ENCODE measurements at places on chromosomes 6 and 20. TPM values are rescaled to one million over a fixed set of nuclear protein-coding genes. Genes with fewer than 3 reads are reported as not detected.

AGER gene
- 4.6 TPM for polyA plus RNA-seq

DNA sequence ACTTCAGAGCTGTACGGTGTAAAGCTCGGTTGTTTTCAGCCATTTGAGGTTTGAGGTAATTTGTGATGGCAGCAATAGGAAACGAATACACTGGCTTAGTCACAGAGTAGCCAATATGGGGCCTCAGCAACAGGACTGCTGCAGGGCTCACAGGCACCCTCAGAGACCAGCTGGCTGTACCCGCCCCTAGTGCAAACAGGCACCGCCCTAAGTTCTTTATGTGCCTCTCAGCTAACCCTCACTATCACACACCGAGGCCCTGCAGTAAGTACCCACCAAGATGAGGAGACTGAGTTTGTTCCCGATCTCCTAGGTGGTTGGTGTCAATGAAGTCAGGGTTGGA lies 11.2 kb upstream of the SERPINB9 start:
- no peak overlapping the region for H3K4me3 ChIP-seq
- no peak overlapping the region for H3K27ac ChIP-seq
- no peaks in the 10 kb centered on the region for H3K27me3 ChIP-seq
- no peak for DNase-seq
- H3K36me3 ChIP-seq = no peaks in the 10 kb centered on the region

GRCh38 chr6:92559611-92560010 lies 859.7 kb downstream of the EPHA7 start:
- H3K4me3 ChIP-seq = no peak overlapping the region
- no peaks in the 10 kb centered on the region for H3K36me3 ChIP-seq
- peak; percentile 32 for DNase-seq
- H3K4me1 ChIP-seq = peaks cover 3% of the 10 kb centered on the region
- no peaks in the 10 kb centered on the region for H3K27me3 ChIP-seq

BPIFB2 gene
- not detected for polyA plus RNA-seq

KHDRBS2 gene
- not detected for polyA plus RNA-seq

GRCh38 chr6:154977588-154977987 lies 17.5 kb upstream of the TIAM2 start:
- no peak overlapping the region for H3K4me3 ChIP-seq
- no peaks in the 10 kb centered on the region for H3K36me3 ChIP-seq
- H3K27ac ChIP-seq = no peak overlapping the region
- H3K27me3 ChIP-seq = no peaks in the 10 kb centered on the region

GRCh38 chr6:15952231-15953151 lies 176.4 kb upstream of the MYLIP start:
- H3K4me1 ChIP-seq = peaks cover 32% of the 10 kb centered on the region
- H3K27me3 ChIP-seq = no peaks in the 10 kb centered on the region
- H3K27ac ChIP-seq = peak overlapping the region; percentile 39
- no peak overlapping the region for H3K4me3 ChIP-seq
- DNase-seq = peak; percentile 12

RSPH9 gene
- 0.21 TPM for polyA plus RNA-seq

NMBR gene
- polyA plus RNA-seq = 0.08 TPM

DNA sequence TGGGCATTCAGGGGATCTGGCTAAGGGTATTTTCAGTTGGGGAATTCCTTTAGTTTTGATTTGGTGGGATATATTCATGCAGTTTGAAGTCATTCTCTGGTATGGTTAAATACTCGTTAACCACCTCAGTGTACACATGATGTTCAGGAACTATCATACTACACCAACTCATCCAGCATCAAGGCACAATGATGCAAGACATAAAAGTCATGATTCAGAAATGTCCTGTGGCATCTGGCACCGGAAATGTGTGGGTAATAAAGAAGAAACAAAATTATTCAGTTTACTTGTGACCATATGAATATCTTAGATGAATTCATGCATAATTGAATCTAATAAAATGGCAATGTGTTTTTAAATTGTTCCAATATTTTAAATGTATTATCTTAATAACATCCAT lies 129.0 kb upstream of the BMP5 start:
- H3K4me1 ChIP-seq = no peaks in the 10 kb centered on the region
- no peak for DNase-seq
- H3K36me3 ChIP-seq = no peaks in the 10 kb centered on the region
- no peak overlapping the region for H3K4me3 ChIP-seq

DNA sequence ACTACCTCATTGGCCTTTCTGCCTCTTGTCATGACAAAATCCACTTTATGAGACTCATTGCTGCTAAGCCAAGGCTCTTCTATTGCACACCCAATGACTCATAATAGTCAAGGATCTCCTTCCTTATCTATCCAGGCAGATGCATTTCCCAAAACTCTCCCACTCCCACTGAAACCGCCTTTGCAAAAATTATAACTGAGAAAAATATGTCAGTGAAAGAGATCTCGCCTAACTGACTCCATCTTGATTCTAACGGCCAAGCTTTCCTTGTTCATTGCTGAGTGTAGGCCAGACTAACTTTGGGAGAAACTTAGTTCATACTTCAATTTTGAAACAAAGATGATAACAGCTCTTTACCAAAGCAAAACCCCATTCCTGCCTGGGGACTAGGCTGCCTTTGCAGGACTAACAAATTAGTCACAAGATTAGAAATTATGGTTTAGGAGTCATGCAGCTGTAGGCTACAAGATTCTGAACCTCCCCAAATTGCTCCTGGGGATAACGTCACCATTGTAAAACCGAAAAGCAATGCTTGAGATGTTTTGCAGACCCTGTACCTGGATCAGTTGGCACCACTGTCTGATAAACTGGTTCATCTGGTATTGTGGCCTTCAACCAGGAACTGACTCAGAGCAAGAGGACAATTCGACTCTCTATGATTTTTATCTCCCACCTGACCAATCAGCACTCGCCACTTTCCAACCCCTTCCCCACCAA lies 47.1 kb downstream of the HAO1 start:
- H3K4me3 ChIP-seq = no peak overlapping the region
- H3K36me3 ChIP-seq = no peaks in the 10 kb centered on the region
- H3K27ac ChIP-seq = no peak overlapping the region
- H3K27me3 ChIP-seq = no peaks in the 10 kb centered on the region
- H3K4me1 ChIP-seq = no peaks in the 10 kb centered on the region

DNA sequence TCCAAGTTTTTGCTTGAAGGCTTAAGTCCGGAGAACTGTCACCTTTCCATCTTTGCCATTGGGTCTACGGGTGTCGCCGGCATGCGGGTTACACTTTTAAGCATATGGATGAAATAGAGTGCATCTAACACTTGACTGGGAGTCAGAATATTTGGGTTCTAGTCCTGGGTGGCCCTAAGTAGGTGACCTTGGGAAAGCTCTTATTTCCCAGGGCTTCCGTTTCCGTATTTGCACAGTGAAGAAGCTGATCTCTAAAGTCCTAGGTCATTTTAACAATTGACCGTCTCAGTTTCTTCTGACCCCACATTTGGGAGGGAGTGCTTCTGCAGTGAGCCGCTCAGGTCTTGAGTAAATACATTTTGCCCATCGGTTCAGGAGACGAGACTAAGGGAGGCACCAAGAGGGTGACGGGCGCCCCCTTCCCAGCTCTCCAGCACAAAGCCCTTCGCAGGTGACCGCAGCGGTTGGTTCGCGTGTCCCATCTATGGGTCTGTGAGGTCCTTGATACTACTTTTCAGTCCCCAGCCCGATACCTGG lies 651 bp upstream of the BLTP3A start:
- H3K27ac ChIP-seq = peak overlapping the region; percentile 30
- no peak for DNase-seq
- no peaks in the 10 kb centered on the region for H3K36me3 ChIP-seq
- H3K4me1 ChIP-seq = peaks cover 21% of the 10 kb centered on the region

GPSM3 gene
- polyA plus RNA-seq = 19.5 TPM

- no peaks in the 10 kb centered on the region for H3K27me3 ChIP-seq
- DNase-seq = peak; percentile 52
- no peaks in the 10 kb centered on the region for H3K36me3 ChIP-seq
- peak overlapping the region; percentile 99 for H3K27ac ChIP-seq
- H3K4me3 ChIP-seq = peak overlapping the region; percentile 22
Measured at GRCh38 chr6:121439475-121439874, 4.0 kb downstream of the GJA1 start.

SLC12A5 gene
- polyA plus RNA-seq = 2.3 TPM

GRCh38 chr6:14193524-14193923 lies 76.0 kb downstream of the CD83 start:
- DNase-seq = no peak
- no peak overlapping the region for H3K4me3 ChIP-seq
- no peaks in the 10 kb centered on the region for H3K27me3 ChIP-seq
- H3K27ac ChIP-seq = no peak overlapping the region
- no peaks in the 10 kb centered on the region for H3K36me3 ChIP-seq

- no peaks in the 10 kb centered on the region for H3K36me3 ChIP-seq
- DNase-seq = peak; percentile 75
- H3K4me1 ChIP-seq = peaks cover 19% of the 10 kb centered on the region
- H3K27me3 ChIP-seq = peaks cover 2% of the 10 kb centered on the region
Measured at GRCh38 chr20:19699180-19699971, 58.7 kb upstream of the RIN2 start.

PHACTR2 gene
- 16.3 TPM for polyA plus RNA-seq
